Stimulated activated CD8-positive, alpha-beta memory T cell treated with anti-CD3 and anti-CD28 coated beads, Interleukin-2, amount 100 ng/mL, for 48 hours (primary cell): ENCODE measurements at places on chromosomes 6 and 20.

DNA sequence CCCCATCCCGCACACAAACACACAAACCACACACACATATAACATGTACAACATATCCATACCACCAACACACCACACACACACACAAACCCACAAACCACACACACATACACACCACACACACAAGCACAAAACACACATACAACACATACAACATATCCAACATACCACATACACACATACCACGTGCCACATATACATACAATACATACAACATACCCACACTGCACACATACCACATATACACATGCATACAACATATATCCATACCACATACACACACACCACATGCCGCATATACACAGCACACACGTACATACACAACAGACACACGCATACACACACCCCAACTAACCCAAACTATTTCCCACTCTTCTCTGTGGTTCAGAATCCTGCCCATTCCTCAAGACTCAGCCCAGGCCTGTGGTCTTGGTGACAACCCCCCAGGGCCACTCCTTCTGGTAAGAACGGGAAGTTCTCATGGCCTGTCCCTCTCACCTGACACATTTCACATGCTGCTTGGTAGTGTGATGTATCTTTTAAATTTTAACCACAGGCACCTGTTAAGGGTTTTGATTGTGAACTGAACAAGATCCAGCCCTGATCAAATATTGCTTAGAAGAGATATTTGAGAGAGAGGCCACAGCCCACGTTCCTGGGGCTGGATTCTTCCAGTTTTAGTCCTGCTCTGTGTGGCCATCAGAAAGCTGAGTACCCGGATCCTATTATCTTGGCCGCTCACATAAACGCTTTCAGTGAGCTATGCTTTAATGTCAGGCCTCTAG is 55.9 kb upstream of the KCNK16 start:
- no peak for DNase-seq

DNA sequence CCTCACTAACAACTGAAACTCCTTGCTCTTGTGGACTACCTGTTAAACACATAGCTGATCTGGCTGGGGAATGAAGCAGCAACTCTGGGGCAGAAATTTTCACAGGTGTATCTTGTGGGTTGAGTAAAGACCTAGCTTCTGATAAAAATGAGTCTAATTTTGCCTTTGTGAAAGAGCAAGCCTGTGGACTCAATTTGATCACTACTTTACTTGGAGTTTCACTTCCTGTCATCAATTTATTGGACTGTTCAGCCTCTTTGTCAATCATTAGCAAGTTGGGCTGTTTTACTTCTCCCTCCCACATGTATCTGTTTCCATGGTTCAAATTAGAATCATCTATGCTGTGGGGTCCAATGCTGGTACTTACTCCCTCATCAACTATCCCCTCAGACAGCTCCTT is 29.6 kb upstream of the CRIP3 start:
- DNase-seq, result no peak

- no peak for DNase-seq
These were observed 653.8 kb downstream of the MMUT start for GRCh38 chr6:48809245-48809644.

GRCh38 chr6:31462964-31463870 is 34.7 kb upstream of the MICB start:
- DNase-seq, result peak; percentile 83

DNA sequence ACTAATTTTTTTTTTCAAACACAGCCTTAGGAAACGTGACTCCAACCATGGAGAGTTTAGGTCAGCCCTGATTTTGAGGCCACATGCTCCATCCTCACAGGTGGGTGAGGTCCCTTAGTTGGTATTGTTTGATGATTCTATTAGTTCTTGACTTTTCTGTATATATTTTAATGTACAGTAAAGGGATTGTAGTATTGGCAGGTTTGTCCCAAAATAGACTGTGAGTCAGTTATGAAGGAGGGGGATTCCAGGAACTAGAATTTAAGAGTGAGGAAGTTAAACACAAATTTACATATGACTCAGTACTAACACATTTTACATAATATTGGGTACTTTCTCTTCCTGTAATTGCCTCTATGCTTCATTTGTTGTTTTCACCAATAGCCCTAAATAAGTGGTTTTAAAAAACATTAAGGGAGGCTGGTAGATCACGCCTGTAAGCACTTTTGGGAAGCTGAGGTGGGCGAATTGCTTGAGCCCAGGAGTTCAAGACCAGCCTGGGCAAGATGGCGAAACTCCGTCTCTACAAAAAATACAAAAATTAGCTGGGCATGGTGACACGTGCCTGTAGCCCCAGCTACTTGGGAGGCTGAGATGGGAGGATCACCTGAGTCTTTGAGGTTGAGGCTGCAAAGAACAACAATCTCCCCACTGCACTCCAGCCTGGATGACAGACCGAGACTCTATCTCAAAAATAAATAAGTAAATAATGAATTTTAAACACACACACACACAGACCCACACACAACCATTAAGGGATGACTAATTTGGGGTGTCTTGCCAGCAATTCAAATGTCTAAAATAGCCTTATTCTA is 81.8 kb downstream of the SGK1 start:
- no peak for DNase-seq

GRCh38 chr20:32603046-32603726 is 18.1 kb upstream of the NOL4L start:
- no peak for DNase-seq

GRCh38 chr6:111239461-111239860 is 152.2 kb downstream of the SLC16A10 start:
- no peak for DNase-seq

DNA sequence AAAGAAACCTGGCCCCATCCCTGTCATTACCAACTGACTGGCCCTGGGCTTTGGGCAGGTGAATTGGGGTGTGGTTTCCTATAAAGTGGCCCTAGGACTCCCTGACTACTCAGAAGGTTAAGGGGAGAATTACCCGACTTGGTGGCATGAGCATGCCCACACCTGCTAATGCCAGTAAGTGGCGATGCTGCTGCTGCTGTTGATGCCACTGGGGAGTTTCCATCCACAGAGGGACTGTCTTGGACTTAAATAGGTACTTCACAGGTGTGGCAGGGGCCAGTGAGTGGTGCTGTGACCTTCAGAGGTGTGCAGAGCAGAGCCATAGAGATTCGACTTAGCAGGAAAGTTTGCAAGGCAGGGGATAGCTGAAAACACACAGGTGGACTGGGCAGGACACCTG is 32.6 kb upstream of the MDFI start:
- DNase-seq, result no peak

DNA sequence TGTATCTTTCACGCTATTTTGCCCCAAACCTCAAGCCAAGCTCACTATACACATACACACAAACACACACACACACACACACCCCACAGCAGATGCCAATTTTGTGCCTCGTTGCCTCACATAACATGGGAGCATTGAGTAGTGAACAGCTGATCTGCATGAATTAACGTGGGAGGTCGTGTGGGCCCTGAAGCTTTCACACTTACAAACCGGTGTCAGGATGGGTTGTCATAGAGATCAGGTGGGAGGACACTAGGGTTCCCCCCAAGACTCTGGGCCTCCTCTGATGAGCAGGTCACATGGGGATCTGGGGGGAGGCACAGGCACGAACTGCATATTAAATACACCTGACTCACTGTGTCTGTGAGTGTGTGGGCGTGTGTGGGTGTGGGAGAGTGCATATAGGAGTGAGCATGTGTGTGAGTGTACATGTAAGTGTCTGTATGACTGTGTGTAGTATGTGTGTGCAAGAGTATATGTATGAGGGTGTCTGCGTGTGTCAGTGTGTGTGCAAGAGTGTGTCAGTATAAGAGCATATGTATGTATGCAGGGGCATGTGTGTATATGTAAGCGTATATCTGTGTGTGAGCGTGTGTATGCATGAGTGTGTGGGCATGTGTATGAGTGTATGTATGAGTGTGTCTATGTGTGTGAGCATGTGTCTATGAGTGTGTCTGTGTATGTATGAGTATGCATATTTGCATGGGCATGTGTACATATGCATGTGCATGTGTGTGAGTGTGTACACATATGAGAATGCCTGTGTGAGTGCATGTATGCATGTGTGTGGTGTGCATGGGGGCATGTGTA is 370.4 kb downstream of the PREX1 start:
- no peak for DNase-seq

GRCh38 chr20:46031701-46032254 is 2.8 kb downstream of the SLC12A5 start:
- DNase-seq, result no peak

DNA sequence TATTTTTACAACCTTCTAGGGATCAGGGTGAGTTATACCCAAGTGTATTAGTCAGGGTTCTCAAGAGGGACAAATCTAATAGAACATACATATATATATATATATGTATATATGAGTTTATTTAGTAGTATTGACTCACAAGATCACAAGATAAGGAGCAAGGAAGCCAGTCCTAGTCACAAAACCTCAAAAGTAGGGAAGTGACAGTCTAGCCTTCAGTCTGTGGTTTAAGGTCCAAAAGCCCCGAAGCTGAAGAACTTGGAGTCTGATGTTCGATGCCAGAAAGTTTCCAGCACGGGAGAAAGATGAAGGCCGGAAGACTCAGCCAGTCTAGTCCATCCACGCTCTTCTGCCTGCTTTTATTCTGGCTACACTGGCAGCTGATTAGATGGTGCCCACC is 632.7 kb upstream of the AGPAT4 start:
- no peak for DNase-seq

- no peak for DNase-seq
These were observed 112.8 kb downstream of the ADGRG6 start for GRCh38 chr6:142414462-142415250.

DNA sequence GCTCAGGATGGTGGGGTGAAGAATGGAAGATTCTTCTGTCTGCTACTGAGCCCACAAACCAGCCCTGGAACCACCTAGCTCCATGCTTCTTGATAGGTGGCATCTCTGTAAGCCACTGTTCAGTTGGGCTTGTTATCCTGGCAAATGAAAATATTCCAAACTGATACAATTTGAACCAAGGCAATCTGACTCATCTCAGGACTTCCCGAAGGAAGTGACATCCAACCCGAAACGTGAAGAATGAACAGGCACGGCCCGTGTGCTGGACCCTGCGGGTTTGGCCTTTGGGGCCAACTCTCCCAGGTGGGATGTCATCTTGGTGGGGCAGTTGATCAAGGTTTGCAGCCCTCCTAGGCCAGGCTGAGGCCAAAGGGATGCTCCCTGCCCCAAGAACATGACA is 160.3 kb downstream of the PREX1 start:
- DNase-seq, result no peak

DNA sequence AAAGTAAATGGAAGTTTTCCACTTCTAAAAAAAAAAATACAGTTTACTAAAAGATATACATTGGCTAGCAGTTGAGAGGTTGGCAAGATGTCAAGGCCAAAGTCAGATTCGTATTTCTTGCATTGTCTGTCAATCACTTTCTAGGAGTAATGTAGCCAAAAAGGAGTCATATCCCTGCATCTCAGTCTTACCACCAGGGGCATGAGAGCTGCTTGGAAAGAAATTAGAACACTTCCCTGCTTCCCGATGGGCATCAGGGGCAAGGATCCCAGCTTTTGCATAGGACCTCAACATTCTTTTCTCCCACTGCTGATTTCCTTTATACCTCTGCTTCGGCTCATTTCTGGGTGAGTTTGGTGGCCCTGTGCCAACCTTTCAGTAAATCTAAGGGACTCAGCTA is 581.0 kb upstream of the MAP3K7 start:
- DNase-seq, result no peak

- no peak for DNase-seq
These were observed 233.8 kb downstream of the LRFN2 start for GRCh38 chr6:40353197-40353966.

- no peak for DNase-seq
These were observed 65.4 kb downstream of the RPRD1B start for GRCh38 chr20:38098952-38099351.

DNA sequence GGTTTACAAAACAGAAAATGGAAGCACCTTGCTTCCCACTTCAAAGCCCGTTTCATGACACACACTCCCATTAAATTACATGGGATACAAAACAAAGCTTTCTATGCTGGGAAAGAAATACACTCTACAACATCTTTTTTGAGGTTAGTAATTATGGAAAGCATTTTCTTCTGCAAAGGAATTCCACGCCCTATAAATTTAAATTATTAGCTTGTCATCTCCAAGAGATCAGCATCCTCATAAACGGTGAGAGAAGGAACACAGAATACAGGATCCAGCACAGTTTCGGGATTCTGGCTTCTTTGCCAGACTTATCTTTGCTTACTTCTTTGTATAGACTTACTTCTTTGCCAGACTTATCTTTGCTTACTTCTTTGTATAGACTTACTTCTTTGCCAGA is 1.3 kb upstream of the SMPDL3A start:
- DNase-seq, result no peak

- no peak for DNase-seq
These were observed 44.9 kb downstream of the CPXM1 start for GRCh38 chr20:2755451-2756055.

DNA sequence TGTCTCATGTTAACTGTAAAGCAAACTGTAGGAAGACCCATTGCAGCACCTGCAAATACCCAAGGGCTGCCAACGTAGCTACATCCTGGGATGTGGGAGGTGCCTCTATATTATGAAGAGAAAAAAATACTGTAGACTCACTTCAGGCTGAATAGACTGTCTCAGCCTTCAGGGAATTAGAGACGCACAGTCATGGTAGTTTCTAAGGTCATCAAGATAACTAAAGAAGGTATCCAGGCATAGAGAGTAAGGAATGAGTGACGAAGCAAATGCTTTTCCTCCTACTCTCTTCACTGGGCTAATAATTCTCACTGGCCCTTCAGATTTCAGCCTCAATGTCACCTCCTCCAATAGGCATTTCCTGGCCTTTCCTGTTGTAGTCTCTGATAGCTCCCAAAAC is 121.6 kb upstream of the ECI2 start:
- no peak for DNase-seq

- DNase-seq, result no peak
These were observed 121.7 kb upstream of the PTPRK start for GRCh38 chr6:128642132-128642531.

DNA sequence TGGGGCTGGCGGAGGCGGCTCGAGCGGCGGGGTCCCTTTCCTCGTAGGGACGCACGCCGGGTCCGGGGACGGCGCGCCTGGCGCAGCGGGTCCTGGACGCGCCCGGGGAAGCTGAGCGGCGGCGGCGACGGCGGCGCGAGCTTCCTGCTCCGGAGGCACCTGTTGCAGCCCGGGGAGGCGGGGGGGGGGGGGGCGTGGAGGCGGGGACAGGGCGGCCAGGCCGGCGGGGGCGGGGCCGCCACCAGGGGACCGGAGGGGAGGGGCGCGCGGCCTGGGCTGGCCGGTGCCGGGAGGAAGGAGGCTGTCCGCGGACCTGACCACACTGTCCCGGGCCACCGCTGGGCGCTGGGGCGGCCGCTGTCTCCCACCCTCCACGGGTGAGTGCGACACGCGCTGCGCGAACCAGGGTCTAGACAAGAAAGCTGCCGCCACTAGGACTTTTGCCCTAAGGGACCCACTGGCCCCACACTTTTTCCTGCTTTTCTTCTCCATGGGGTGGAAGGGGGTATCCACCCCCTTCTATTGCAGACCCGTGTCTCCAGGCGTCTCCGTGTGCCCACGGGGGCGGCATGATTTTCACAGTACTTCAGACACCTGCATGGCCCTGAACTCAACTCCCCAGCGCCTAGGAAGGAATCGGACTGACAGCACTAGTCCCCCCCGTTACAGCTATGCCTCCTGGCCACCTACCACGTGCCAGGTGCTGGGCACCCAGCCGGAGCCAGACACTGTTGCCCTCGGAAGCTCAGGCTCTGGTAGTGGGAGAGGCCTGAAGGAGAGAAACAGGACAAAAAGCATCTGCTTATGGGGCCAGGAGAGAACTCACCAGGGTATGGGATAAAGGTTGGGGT is at the start of gene NFATC2:
NFATC2 (minus strand) TSS at position 149 of the 851 bp plus-strand sequence. CDS start 220 bp downstream, outside the sequence.
- no peak for DNase-seq

- DNase-seq, result no peak
These were observed 18.1 kb downstream of the BPI start for GRCh38 chr20:38321959-38322598.
